A549 (cell line): ENCODE measurements at places on chromosomes 3 and 15.

GRCh38 chr3:174162550-174162949 lies 696.6 kb upstream of the NAALADL2 start:
- DNase-seq = no peak

GRCh38 chr3:140943781-140944552 lies 2.3 kb downstream of the SLC25A36 start:
- DNase-seq = no peak

- no peak for DNase-seq
Measured at GRCh38 chr15:81301815-81302399, 22.0 kb downstream of the STARD5 start.

- no peak for DNase-seq
Measured at GRCh38 chr3:187230011-187230410, 32.7 kb downstream of the RTP1 start.

DNA sequence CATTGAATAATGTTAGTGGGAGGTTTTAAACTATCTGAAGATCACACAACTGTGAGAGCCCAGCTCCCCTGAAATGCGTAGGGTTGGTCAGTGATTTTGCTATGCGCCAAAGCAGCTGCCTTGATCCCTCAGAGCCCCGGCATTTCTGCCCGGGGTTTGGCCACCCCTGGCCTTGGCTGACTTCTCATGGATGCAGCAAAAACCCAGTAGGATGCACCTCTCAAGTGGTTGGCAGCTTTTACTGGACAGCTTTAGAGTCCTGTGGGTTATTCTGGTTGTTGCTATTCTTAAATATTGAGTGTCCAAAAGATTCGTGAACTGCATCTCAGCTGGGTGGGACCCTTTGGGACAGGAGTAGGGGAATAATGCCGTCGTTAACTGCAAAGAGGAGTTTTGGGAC lies 291.7 kb upstream of the CTDSPL start:
- no peak for DNase-seq

DNA sequence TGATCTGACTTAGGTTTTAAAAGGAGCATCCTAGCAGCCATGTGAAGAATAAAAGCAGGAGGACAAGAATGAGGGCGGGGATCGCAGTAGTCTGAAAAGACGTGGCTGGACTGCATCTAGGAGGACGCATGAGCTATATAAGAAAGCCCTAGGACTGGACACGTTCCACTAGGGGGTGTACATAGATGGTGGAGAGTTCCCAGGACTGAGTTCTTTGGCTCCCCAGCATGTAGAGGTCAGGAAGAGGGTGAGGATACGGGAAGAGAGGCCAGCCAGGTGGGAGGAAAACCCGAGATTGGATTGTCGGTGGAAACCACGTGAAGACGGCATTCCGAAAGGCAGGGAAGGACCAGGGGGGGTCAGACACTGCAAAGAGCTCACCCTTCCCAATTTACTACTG lies 64.2 kb upstream of the CFAP161 start:
- no peak for DNase-seq

DNA sequence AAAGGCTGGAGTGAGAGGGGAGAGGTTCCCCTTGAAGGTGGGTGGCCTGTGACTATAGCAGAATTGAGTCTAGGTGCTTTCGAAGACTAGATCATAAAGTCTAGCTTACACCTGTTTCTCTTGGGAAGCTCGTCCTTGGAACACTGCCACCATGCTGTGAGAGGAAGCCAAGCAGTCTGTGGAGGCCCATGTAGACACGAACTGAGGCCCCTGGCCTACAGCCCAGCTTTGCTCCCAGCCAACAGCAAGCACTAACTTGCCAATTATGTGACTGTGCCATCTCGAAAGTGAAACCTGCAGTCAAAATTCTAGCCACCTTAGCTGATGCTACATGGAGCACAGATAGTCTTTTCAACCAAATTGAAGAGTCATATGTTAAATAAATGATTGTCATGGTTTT lies 190.5 kb upstream of the NECTIN3 start:
- no peak for DNase-seq
